Fibroblast of skin of scalp (primary cell): ENCODE measurements at places on chromosomes 13 and 19.

DNA sequence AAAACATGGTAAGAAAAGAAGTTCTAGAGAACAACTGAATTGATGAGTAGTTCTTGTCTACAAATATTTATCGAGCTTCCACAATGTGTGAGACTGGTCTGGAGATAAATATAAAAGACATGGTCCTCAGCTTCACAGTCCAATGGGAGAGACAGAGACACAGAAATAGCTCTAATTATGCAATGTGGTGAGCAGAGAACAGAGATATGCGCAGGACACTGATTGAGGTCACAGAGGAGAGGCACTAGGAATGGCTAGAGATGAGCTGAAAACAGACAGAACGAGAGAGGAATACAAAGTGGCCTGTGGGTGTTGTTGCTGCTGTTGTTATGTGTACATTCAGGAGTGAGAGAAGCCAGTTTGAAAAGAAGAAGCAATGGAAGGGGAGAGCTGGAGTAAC lies 53.2 kb downstream of the GPALPP1 start:
- DNase-seq: no peak

DNA sequence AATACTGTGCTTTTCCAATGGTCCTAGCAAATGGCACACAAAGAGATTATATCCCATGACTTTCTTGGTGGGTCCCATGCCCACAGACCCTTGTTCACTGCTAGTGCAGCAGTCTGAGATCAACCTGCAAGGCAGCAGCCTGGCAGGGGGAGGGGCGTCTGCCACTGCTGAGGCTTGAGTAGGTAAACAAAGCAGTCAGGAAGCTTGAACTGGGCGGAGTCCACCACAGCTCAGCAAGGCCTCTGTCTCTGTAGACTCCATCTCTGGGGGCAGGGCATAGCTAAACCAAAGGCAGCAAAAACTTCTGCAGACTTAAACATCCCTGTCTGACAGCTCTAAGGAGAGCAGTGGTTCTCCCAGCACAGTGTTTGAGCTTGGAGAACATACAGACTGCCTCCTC lies 82.9 kb downstream of the ZNF737 start:
- DNase-seq: no peak

DNA sequence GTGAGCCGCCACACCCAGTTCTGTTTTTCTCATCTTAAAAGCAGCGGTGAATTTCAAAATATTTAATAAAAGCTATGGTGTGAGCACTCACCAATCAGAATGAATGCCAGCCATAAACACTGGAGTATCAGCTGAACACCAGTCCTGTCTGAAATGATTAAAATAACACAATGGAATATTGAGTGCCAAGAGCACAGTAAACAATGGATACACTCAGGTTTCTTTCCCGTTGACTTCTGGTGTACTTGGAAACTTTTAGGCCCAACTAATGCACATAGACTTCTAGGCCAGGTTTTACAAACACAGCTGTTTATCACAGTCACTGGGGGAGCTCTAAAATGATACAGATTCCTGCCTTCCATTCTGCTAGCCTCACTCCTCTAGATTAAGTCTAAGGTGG lies 68.3 kb downstream of the SLC6A16 start:
- no peak for DNase-seq

DNA sequence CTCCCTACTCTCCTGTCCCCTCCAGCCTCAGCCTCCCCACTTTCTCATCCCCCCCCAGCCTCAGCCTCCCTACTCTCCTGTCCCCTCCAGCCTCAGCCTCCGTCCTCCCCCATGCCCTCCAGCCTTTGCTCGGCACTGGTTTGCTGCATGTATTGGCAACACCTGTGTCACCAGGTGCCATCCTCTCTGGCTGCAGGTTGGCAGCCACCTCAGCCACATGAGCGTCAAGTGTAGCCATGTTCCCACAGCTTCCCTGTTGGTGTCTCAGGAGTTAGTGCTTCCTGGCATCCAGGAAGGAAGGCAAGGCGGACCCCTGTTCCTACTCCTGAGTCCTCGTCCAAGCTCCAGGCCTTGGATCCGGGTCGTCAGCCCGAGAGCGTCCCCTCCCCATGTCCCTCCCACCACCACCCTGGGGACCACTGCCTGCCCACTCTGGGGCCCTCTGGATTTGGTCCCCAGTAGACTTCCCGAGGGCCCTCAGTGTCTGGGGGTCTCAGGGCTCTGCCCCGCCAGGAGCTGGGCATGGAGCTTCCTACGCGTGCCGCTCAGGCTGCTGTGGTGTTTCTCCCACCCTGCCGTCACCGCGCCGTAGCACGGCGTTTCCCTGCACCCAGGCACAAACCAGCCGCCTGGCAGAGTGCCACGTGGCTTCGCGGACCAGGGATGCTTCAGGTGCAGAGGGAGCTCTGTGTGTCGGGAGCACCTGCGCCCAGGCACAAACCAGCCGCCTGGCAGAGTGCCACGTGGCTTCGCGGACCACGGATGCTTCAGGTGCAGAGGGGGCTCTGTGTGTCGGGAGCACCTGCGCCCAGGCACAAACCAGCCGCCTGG lies 128.3 kb upstream of the MCF2L start:
- no peak for DNase-seq

DNA sequence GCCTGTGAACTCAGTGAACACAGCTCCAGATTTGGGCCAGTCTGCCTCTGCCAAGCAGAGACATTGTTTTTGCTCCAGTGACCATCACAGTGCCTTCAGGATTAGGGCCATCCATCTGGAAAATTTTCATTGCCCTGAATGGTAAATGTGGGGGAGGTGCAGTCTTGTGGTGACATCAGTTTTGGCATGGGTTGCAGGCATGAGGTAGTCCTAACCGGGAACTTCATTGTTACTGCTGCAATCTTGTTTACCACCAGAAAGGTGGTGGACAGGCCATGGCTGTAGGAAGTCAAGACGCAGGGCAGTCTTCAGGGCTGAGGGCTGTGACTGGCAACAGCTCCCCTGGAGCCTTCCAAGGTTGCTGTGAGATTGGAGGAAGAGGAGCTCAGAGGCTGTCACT lies 55.2 kb downstream of the SPATA13 start:
- peak; percentile 19 for DNase-seq

GRCh38 chr19:4922530-4923275 lies 13.4 kb downstream of the UHRF1 start:
- no peak for DNase-seq

DNA sequence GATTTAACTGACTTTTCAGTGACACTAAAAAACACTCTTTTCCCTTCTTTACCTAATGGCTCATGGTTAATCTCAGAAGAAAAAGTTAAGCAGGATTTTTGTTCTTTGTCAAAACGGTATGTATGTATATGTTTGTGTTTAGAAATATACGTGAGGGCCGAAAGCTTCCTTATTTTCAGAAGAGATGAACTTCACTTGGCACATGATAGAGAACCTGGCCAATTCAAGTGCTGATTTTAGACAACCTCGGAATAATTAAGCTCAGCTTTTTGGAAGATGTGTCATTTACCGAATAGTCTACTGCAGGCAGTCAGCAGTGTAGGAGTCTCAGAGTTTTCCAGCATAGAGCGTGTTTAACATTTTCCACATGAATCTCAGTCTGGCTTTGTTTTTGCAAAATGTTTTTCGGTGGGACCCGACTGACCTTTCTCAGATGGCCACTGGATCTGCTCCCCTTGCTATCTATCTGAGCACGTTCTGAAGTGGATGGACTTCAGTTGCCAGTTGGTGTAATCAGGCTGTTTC lies 4.6 kb downstream of the RNASEH2B start:
- peak; percentile 19 for DNase-seq

GRCh38 chr13:75936791-75937190 lies 300.7 kb downstream of the LMO7 start:
- DNase-seq: no peak

DNA sequence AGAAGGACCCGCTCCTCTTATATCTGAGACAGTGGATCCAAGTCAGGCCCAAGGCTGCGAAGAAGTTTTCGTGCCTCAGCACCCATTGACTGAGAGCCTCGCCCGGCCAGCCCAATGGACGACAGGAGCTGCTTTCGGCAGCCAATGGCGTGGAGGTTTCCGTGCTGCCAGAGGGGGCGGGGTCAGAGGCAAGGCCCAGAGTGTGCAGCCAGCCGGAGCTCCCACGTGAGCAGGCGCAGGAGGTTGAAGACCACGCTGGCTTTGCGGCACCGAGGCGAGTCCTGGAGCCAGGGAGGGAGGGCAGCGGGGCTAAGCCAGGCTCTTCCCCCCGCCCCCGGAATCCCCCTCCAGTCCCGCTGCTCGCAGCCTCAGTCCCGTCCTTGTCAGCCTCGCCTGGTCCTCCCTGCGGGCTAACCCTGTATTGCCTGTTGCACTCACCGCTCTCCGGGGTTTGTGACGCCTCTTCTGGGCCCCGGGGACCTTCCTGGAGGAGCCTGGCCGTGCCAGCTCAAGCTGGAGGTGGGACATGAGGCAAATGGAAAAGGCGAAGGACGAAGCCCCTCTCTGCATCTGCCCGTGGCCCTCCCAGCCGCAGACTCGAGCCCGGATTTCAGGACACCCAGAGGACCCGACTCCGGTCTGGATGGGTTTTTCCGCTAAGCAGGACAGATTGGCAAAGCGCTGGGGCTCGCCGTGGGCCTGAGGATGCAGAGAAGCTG lies 1.5 kb downstream of the IFNL4 start:
- DNase-seq: peak; percentile 14

- no peak for DNase-seq
Measured at GRCh38 chr19:22140356-22140755, 56.4 kb downstream of the ZNF676 start.

DNA sequence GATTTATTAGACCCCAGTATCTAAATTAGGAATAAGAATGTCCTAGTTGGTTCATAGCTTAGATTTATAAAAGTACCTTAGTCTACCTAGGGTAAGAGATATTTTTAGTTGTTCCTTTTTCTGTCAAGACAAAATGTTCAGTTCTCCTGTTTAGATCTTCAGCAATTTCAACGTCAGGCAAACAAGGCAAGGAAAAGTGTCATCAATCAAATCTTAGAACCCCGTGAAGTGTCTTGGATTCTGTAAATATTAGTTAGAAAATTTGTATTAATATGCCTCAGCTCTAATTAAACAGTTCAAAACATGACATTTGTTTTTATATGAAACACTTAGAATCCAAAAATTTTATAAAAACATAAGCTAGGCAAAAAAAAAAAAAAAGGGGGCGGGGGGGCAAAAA lies 296.6 kb downstream of the PCDH9 start:
- DNase-seq: no peak

DNA sequence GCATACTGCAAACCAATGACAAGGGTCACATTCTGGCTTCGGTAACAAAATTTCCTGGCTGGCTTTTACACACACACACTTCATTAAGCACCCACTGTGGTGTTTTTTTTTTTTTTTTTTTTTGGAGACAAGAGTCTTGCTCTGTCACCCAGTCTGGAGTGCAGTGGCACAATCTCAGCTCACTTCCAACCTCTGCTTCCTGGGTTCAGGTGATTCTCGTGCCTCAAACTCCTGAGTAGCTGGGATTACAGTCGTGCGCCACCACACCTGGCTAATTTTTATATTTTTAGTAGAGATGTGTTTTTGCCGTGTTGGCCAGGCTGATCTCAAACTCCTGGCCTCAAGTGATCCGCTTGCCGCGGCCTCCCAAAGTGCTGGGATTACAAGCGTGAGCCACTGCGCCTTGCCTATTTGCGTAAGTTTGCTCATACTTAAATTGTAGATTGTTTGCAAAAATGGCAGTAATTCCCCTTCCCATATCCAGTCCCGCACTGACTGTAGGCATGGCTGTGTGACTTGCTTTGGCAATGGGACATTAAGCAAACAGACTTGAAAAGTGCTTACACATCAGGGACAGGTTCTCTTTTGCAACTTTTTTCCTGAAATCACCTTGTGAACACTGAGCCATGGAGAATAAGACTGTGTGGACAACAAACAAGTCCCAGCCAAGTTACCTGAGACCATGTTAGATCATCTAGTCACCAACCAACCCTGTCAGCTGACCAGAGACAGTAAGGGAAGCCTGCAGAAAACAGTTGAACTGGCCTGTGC lies 42.1 kb upstream of the EBPL start:
- no peak for DNase-seq

GRCh38 chr13:31898378-31899071 lies 133.0 kb upstream of the FRY start:
- no peak for DNase-seq

GRCh38 chr13:112961457-112962369 lies 7.3 kb upstream of the MCF2L start:
- DNase-seq: no peak

DNA sequence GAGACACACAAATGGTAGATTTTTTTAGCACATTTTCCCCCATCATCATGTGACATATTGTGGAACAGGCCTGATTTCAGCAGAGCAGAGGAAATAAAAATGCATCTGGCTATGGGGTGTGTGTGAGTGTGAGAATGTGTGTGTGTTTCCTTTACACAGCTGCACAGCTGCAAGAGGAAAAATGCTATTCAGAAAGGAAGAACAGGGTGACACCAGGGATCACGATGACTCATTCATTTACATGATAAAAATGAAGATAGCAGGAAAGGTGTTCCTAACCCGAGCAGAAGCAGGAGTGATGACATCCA lies 469.5 kb upstream of the TSHZ3 start:
- no peak for DNase-seq

DNA sequence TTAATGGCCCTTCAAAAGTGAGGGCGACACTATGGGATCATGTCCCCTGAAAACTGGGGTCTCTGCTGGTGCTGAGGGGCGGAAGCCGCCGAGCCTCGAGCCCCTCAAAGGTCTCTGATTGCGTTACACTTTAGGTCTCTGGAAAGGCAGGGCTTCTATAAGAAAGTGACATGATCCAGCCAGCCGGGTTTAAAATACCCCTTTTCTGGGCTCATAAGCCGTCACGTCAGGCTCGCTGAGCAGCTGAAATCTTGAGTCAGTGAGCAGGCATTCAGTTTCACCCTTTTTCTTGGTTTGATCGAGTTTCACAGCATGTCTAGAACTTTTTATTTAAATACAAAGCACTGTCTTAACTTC lies 600 bp upstream of the HMGB1 start:
- DNase-seq: peak; percentile 33

DNA sequence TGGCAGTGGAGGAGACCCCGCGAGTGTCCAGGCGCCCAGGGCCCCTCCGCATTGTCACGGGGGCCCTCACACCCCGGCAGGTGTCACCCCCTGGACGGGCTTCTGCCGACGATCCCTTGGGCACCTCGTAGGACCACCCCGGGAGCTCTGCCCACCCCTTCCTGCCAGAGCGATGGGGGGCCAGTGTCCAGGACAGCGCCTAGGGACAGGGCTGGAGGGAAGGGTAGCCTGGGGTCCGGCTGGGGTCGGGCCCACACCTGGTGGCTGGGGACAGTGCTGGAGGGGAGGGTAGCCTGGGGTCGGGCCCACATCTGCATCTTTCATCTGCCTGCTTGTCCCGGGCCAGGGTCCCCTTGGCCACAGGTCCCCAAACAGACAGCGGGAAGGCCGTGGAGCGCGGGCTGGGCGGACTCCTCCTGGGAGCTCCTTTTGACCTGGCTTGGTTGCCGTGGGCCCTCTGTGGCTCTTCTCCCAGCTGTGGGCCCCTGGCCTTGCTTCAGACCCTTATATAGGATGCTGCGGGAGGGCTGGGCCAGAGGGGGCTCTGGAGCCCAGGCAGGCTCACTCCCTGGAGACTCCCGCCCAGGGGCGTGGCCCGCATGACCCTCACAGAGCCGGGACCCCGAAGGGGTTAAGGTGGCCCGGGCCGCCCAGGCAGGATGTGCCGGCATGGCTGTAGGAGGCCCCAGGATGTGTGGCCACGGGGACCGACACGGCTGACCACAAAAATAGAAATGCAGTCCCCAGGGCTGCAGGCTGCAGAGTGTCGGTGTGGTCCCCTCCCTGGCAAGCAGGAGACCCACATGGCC lies 74.1 kb upstream of the MCF2L start:
- no peak for DNase-seq

- no peak for DNase-seq
Measured at GRCh38 chr13:97999653-98000052, 46.2 kb downstream of the IPO5 start.
